ENCODE measurements at places on chromosomes 12 and 14. TPM values are rescaled to one million over a fixed set of nuclear protein-coding genes. Genes with fewer than 3 reads are reported as not detected.
A peak's percentile ranks its signal among the peaks of the same experiment; 100 is the strongest.

- no peak for DNase-seq
These were observed 430.4 kb downstream of the NPAS3 start for GRCh38 chr14:33369041-33369440.

DNA sequence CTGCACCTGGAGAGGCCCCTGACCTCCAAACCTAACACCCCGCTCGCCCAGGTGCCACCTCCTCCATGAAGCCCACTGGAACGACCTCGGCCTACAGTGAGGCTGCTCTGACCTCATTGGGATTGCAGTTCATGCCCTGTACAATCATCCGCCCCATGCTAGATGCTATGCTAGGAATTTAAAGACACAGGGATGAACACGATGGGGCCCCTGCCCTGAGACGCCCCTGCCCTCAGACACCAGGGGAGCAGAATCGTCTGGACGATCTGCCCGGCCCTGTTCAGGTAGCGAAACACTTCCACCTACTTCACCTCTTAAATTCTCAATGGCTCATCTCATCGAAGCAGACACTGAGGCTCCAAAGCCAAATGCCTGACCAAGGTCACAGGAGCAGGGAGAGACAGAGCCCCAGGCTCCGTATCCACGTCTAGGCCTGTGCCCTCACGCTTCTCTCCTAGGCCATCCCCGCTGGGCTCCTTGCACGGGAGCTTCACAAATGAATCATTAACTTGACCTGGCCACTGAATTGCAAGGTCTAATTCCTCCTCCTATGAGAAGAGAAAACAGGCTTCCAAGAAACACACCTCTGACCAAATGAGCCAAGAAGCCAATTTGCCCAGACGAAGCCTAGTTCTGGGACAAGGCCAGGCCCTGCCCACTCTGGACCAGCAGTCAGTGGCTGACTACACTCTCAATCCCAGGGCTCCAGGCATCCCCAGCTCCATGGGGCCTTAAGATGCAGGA lies 35.2 kb downstream of the SCARB1 start:
- DNase-seq, result no peak

GRCh38 chr12:89140141-89140540 lies 212.2 kb downstream of the DUSP6 start:
- DNase-seq, result no peak

DNA sequence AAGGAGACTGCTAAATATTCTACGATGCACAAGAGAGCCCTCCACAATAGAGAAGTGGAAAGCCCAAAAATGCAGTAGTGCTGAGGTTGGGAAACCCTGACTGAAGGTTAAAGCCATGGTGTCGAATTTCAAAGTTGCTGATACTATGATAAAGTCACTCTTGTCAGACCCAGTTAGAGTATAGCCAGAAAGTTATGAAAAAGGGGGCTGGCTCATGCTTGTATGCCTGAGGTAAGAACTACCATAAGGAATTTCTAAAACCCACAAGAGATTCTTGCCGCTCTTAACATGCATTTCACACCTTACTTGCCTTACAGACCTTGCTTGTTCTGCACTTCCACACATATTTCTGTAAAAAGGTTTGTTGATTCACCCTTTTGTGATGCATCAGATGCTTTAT lies 184.6 kb downstream of the SLC6A15 start:
- no peak for DNase-seq

DNA sequence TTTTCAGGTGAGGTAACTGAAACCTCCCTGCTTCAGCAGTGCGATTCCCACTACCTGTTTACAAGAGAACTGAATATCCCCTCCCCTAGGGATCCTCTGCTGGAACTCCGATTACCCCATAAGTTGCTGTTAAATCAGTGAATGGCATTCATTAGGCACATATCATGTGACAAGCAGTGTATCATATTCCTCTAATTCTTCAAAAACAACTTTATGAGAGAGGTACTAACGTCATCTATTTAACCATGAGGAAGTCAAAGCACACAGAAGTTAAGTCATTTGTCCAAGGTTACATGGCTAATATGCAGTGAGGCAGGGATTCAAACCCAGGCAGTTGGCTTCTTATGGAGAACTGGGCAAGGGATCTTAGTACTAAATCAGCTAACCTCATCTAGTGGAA lies 43.9 kb upstream of the PCED1B start:
- DNase-seq, result no peak

- DNase-seq, result no peak
These were observed 34.6 kb upstream of the MEG3 start for GRCh38 chr14:100791348-100791735.

GRCh38 chr12:122843455-122843854 lies 8.2 kb downstream of the HIP1R start:
- DNase-seq, result no peak

DNA sequence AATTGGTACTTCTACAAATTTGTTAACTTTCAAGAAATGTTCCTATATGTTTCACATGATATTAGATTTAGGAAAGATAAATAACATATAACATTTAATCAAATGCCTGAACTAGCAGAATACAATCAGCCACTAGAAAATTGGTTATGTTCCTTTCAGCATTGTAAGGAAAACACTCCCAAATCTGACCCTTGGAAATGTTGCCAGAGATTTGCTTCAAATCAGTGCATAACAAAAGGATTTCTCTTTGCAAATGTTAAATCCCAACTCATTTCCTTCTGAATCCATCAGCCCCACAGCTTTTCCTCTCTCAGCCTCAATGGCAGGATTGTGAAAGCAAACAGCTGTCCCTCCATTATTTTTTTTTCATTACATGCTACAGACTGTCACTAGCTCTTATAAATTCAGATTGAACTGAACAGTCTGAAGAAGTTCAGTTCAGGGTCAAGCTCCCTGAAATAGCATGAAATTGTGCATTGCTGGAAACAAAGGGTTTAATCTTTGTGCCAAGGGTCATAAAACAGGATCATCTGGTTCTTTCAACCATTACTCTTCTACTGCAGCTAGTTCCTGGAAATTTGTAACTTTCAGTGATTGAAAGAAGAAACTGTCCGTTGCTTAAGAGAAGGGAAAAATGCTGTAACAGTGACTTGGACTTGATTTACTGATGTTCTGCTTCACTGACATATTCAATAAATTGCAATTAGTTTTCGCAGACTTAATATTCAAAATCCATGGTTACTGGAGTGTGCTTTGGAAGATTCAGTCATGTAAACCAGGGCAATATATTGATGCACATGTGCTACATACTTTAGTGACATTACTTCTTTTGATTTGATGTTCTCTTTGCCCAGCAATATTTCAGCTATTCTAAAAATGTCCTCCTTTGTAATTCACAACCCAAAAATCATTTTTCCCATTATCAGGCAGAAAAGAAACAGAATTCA lies 246.4 kb downstream of the RPL10L start:
- no peak for DNase-seq

- no peak for DNase-seq
These were observed 27.2 kb upstream of the CMAS start for GRCh38 chr12:22018860-22019259.

DNA sequence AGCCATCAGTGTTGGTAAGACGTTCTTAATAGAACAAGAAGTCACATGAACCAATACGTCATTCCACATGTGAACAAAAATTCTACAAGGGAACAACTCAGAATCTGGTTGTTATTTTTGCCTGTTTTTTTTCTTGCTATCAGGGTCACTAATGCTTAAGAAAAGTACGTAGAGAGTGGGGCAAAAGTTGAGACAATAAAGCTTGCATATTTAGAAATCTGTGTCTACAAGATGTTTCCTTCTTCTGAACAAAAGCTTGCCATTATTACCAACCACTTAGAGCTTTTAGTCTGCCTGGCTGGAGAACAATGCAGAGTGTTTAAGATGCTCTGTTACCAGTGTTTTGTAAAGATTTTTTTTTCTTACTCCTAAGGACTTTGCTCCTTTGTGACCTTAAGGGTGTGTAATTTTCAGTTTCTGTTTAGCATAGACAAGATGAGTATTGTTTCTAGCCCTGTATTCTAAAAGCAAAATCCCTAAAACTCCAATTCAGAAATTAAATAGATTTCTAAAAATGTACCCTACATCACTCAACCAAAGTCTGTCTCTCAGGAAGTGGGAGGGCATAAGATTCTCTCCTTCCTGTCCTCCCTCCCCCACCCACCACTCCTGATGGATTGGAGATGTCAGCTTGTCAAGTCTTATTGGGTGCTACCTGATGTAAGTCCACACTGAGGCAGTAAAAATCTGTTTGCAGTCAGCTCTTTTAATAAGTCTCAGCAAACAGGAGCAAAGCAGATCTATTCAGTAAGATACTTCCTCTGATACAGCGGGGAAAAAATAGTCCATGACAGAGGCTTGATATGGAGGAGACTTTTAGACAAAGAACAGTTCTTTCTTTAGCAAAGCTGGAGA lies 267.6 kb downstream of the GRIN2B start:
- peak; percentile 66 for DNase-seq

DNA sequence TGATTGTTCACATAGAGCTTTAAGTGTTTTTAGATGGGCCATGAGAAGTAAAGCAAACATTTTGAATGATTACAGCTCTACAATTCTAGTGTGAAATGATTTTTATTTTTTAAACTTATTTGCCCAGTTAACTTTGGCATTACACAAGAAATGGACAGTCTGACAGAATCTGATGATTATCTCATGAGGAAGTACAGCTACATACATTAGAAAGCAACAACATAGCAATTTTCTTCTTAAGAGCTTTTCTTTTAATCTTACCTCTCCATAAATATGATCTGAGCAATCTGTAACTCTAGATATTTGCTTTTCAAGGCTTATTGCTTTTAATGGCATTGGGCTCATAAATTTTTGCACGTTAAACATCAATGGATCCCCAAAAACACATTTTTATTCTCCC lies 26.5 kb upstream of the PPP1R12A start:
- DNase-seq, result no peak

NUBPL gene
- 13.6 TPM for total RNA-seq

MUCL1 gene
- total RNA-seq, result not detected

ALDH1L2 gene
- total RNA-seq, result 10.4 TPM

CCDC85C gene
- 37.3 TPM for total RNA-seq

HRK gene
- not detected for total RNA-seq

All from esophagus muscularis mucosa (tissue), 4 donors.